NCI-H1694 treated with DMSO at 0.1 percent for 48 hours (cell line): ENCODE measurements at places on chromosomes 13 and 19.
A peak's percentile ranks its signal among the peaks of the same experiment; 100 is the strongest.

GRCh38 chr13:52810011-52810410, 38.4 kb downstream of the PCDH8 start:
- no peak for DNase-seq

DNA sequence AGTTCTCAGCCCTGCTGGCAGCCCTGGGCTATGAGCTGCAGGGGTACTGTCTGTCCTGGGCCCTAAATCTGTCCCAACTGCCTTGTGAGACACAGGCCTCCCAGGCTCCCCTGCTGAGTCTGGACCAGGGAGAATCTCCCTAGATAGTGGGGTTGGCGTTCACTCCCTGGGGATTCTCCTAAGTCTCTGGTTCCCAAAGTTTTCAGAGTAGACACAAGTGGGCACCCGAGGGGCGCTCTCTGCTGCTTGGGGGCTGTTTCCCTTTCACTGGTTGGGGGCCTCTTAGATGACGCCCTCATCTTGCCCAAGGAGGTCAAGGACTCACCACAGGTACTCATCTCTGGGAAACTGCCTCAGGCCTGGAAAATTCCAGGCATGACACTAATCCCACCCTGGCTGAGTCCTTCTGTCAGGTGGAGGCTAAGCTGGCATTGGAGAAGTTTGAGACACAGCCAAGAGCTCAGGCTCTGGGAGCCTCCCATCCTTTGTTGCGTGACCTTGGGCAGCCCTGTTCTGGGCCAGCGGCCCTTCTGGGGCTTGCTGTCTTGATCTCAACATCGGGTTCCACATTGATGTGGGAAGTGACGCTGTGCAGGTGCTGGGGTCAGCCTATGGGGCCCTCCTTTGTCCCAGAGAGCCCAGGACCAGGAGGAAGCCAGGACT, 3.9 kb downstream of the RPL18A start:
- no peak for DNase-seq

- DNase-seq: no peak
Observed at GRCh38 chr19:9936326-9937000, at the start of gene OLFM2. Gene OLFM2 (minus strand): TSS chr19:9936515. CDS start chr19:9936366, 149 bp downstream.

DNA sequence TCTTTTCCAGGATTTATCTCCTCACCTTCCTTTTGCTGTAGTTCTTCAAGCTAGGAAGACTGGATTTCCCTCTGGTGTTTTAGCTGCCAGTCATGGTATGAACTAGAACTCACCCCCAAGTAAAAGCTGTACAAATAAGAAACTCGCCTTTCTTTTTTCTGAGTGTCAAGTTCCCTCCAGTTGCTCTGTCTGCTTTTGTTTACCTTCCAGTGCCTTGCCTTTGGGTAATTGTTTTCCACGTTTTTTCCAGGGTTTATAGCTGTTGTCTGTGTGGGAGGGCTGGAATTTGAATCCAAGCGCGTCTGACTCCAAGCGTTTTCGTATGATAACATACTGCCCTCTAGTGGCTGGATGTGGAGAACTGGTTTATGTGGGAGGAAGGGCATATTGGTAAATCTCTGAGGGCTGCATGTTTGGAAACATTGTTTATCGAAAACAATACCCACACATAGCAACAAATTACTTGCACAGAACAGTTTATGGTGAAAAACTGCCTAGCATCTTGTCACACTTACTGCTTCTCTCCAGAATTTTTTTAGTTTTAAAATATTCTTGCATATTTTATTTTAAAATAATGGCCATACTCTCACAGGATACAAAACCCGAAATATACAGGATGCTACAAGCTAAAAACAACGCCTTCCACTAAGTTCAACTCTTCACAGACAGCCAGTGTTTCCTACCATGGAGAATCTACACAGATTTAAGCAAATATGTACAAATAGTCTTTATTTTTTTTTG, 19.2 kb downstream of the RCN3 start:
- DNase-seq: peak; percentile 88

DNA sequence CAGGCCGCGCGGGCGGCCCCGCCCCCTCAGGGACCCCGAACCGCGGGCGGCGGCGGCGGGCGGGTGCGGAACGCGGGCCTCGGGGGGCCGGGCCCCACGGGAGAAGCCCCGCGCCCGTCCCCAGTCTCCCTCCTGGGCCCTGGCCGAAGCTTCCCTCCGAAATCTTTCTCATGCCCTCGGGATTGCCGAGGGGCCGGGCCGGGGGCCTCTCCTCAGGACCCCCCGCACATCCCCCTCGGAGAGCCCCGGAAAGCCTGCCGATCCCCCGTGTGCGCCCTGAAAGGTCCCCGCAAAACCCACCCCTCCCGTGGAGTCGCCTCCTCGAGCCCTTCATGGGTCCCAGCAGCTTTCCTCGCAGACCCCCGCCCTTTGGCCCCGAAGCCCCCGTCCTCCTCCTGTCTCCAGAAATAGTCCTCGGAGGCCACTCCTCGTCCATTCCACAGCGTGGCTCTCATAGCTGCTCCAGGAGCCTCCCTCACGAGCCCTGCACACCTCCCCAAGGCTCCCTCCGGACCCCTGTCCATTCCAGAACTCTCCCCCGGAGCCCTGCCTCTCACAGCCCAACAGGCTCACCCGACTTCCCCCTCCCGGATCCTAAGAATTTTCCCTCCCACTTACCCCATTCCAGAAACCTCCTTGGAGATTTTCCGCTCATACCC, 555 bp downstream of the SAMD4B start:
- DNase-seq: no peak

DNA sequence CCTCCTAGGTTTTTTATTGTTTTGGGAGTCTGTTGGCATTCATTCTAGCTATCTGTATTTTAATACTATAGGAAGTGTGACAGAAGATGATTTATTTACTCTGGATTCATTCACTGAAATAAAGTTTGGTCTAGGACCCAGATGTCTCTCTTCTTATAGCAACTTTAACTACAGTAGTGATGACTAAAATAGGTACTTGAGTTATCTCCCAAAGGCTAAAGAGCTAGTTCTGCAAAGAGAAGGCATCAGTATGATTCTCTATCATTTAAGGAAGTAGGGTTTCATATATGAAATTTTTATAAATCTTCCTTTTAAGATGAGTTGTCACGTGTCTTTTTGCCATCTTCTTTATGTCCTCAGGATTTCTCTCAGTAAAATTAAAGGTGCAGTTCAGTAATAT, 507.4 kb downstream of the KCTD12 start:
- DNase-seq: no peak

DNA sequence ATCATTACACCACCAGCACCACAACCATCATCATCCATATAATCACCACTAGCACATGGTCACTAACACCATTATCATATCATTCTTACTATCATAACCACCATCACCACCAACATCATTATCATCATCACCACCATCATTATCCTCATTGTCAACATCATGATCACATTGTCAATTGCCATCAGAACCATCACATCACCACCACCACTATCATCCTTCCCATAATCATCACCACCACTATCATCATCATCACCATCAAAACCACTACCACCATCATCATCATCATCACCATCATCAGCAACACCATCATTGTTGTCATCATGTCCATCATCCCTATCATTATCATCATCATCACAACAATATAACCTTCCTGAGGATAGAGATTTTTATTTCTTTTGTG, 58.1 kb downstream of the MBD3L1 start:
- no peak for DNase-seq

GRCh38 chr19:33686687-33687480, 65.1 kb downstream of the CHST8 start:
- no peak for DNase-seq

DNA sequence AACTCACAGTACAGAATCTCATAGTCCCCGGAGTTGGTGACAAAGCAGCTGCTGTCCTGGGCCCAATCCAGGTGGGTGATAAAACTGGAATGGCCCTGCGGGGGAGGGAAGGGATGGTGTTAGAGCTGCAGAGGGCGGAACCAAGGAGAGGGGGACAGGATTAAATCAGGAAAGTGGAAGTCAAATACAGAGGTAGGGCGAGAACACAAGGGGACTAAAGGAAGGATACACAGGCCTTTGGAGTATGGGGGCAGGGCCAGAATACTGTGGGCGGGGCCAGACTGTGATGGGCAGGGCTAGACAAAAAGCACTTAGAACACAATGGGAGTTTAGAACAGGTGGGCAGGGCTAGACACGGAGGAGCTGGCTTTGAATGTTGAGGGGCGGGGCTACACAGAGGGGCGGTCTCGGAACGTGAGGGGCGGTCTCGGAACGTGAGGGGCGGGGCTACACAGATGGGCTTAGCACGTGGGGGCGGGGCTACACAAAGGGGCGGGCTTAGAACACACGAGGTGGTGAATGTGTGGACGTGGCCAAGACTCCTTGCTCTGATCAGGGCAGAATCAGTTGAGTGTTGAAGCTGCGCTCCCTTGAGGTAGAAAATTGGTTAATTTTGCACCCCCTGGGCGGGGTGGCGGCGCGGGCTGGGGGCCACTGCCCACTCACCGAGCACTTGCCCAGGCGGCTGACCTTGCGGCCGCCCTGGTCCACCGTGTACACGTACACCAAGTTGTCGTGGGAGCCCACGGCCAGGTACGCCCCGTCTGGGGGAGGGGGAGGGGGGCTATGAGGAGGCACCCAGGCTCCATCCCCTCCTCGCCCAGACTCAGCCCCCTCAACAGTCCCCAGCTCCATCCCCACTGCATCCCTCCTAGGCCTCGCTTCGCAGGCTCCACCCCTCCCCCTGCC, 14.0 kb upstream of the GPR4 start:
- no peak for DNase-seq

DNA sequence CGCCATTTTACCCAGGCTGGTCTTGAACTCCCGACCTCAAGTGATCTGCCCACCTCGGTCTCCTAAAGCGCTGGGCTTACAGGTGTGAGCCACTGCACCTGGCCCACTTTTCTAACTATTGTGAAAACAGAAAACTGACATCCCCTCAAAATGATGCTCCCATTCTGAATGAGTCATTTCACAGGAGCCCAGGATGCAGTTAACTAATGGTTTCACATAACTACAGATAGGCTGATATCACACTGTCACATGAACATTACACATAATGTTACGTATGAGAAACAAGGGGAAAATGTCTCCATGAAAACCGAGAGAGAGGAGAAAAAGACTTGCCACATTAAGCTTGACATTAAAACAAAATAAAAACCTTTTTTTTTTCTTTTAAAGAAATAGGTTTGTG, 37.5 kb downstream of the N4BP2L2 start:
- no peak for DNase-seq

GRCh38 chr13:93413972-93414717, 187.5 kb downstream of the GPC6 start:
- no peak for DNase-seq

- DNase-seq: no peak
Observed at GRCh38 chr19:13150931-13151604, 857 bp downstream of the IER2 start.

DNA sequence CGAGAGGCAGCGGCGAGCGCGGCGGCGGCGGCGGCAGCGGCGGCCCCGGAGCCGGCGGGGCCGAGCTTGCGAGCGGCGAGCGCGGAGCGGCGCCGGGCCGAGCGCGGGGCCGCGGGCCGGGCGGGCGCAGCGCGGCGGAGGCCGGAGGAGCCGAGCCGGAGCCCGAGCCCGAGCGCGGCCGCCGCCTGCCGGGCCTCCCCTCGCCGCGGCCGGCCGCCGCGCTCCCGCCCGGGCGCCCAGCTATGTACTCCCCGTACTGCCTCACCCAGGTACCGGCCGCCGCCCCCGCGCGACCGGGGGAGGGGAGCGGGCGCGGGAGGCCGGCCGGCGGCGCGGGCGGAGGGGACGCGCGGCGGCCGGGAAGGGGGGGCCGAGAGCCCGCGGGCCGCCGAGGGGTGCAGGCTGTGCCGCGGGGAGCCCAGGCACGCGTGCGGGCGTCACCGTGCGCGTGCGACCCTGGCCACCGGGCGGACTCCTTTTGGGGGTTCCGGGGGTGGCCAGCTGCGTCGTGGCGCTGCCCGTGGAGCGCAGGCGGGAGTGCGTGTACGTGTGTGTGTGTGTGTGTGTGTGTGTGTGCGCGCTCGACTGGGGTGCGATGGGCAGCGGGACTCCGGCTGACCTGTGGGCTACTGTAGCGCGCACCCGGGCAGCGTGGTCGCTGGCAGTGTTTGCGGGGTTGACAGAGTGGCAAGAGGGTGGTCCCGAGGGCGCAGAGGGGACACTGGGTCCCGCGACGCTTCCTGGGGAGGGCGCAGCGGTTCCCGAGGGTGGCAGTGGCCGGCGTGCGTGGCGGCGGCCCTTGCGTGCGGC, 526 bp downstream of the NFIX start:
- DNase-seq: no peak

DNA sequence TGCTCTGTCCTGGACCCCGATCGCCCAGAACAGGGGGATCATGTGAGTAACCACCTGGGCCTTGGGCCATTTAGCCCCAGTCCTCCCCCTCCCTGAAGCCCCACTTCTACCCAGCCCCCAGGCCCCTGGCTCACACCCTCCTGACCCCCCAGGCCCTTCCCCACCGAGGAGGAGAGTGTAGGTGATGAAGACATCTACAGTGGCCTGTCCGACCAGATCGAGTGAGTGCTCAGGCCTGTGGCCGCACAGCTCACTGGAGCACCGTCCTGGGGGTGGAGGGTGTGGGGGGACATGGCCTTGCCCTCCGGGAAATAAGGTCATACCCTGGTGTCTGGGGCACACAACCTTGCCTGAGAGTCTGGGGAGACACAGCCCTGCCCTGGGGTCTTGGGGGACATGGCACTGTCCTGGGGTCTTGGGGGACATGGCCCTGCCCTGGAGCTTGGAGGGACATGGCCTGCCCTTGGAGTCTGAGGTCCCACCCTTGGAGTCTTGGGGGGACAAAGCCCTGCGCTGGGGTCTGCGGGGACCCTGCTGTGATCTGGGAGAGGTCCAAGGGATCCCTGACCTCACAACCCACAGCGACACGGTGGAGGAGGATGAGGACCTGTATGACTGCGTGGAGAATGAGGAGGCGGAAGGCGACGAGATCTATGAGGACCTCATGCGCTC, 49.3 kb downstream of the VAV1 start:
- DNase-seq: no peak

DNA sequence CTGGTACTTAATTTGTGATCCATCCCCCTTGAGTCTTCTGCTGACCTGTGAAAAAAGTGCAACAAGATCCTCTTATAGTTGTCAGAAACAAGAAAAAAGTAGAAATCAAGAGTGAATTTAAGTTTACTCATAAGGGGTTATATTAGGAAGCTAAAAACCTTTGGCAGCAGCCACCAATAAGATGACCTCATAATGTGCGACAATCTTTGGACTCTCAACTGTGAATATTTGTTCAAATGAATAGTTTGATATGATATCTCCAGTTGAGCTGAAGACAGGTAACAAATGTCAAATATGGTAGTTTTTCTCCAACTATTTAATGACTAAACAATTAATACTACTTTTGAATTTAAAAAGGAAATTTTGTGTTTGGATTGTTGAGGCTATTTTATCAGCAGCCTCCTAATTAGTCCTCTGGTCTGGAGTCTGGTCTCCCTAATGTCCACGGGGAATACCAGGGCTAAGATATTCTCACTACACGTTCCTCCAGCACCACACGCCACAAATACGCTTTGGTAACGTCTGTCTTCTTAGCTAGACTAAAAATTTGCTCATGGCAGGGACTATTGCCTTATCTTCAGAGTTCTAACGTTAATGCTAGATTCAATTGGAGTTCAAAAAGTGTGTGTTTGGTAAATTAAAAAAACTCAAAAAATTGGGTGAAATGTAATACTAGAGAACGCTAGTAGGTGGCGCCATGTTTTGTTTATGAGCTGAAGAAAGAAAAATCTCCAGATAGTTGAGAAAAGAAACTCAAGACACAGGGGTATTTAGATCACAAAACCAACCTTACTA, 51.0 kb upstream of the PDX1 start:
- DNase-seq: no peak

GRCh38 chr13:112833551-112834257, 135.3 kb upstream of the MCF2L start:
- DNase-seq: no peak

- no peak for DNase-seq
Observed at GRCh38 chr13:112067871-112068539, 1.1 kb downstream of the SOX1 start.
